A172 (cell line): ENCODE measurements at places on chromosomes 11 and 22. TPM values are rescaled to one million over a fixed set of nuclear protein-coding genes. Genes with fewer than 3 reads are reported as not detected.

GRCh38 chr11:16606784-16607674 lies 131.4 kb upstream of the C11orf58 start:
- DNase-seq = no peak

DNA sequence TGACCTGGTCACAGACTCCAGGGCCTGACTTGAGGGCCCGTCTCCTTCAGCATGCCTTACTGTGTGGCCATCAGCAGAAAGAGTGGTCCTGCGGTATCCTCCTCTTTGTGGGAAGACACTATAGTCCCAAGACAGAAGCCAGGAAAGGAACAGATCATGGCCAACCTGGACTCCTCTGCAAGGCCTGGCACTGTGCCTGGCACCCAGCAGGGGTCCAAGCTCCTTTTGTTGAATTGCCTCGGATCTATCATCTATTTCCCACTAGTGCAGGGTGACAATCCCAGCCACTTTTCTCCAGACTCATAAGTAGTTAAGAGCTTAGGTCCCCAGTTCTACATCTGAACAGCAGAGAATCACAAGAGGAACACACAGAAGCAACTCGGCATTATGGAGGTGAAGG lies 27.0 kb downstream of the DSCAML1 start:
- no peak for DNase-seq

GRCh38 chr11:72969894-72970335 lies 155.7 kb downstream of the ATG16L2 start:
- peak; percentile 73 for DNase-seq

C11orf42 gene
- total RNA-seq = not detected in 2 replicates

GRCh38 chr22:24699876-24700275 lies 74.6 kb downstream of the PIWIL3 start:
- no peak for DNase-seq

DNA sequence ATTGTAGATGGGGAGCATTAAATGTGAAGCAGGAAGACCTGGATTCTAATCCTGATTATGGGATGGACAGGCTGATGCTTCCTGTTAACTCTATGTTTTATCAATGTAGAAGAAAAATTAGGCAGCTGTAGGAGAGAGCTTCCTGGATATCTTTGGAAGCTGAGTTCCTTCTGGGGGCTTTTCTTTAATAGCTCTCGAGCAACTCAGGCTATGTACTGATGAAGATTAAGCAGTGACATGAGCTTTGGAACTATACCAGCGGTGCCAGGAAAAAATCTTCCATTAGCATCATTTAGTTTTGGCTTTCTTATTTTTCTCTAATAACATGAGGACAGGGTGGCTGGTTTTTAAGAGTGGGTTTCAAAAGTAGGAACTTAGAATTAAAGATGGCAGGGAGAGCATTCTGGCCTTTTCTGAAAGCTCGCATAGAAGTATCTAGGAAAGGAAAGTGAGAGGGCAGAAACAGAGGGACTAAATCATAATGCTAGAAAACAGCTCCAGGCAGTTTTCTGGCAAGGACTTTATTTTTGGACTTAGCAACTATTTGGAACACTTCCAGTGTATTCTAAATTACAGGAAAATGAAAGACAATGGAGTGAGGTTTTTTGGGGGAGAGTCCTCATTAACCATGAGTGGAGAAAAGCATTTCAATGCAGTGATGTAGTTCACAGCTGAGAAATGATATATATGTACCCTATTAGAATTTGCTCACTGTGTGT lies 69.2 kb upstream of the RRM1 start:
- DNase-seq = peak; percentile 14

GRCh38 chr11:100788561-100789295 lies 101.6 kb downstream of the ARHGAP42 start:
- DNase-seq = no peak

DNA sequence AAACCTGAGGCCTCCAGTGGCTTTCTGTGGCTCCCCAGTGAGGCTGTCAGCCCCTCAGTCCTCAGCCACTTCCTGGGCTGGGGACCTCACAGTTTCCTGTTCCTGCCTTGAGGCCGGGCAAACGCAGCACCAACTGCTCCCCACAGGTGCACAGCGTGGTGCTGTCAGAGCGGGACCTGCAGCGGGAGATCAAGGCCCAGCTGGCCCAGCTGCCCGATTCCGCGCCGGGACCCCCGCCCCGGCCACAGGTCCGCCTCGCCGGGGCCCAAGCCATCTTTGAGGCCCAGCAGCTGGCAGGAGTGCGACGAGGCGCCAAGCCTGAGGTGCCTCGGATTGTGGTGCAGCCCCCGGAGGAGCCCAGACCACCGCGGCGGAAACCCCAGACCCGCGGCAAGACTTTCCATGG lies 5.4 kb downstream of the TBC1D10C start:
- no peak for DNase-seq

MMP7 gene
- total RNA-seq = 0.28 TPM in 1 of 2 replicates, not detected in the other

SNX32 gene
- not detected in 2 replicates for total RNA-seq

POU2AF1 gene
- total RNA-seq = not detected in 2 replicates

GRCh38 chr22:41286639-41287091 lies 678 bp upstream of the RANGAP1 start:
- DNase-seq = no peak

POU2F3 gene
- total RNA-seq = 0.07 and 0.48 TPM in 2 replicates

GRCh38 chr11:5288108-5288905 lies 13.4 kb downstream of the OR51B4 start:
- peak; percentile 17 for DNase-seq

GRCh38 chr11:79220171-79220570 lies 220.7 kb downstream of the TENM4 start:
- DNase-seq = no peak

ATG2A gene
- 10.7 and 15.1 TPM in 2 replicates for total RNA-seq

CNGA4 gene
- 0.17 TPM in 1 of 2 replicates, not detected in the other for total RNA-seq

DNA sequence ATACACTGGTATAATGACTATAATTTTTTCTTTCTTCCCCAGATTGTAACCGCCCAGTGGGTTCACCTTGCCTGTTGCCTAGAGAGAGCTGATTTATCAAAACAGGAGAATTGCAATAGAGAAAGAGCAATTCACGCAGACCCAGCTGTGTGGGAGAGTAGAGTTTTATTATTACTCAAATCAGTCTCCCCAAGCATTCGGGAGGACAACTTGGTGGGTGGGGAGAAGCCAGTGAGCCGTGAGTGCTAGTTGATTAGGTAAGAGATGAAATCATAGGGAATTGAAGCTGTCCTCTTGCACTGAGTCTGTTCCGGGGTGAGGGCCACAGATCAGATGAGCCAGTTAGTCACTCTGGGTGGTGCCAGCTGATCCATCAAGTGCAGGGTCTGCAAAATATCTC lies 73.2 kb downstream of the SLC35F2 start:
- peak; percentile 1 for DNase-seq
